H1 (cell line): ENCODE measurements at places on chromosomes 5 and 9.

DNA sequence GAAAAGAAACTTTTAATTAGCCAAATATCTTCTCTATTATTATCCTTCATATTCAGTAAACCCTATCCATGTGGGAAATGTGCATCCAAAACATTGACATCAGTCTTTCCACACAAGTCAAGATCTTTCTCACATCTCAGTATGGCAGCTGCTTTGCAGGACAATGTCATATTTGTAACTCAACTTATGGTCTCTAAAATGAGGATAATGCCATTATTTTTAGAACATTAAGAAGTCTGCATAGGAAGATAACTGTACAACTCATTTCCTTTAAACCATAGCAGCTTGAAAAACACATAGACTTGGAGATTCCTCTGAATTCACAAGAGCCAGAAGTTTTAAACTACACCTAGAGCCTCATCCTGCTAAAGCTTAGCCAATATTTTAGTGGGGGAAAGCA, 43.7 kb downstream of the MCTP1 start:
- DNase-seq = no peak

DNA sequence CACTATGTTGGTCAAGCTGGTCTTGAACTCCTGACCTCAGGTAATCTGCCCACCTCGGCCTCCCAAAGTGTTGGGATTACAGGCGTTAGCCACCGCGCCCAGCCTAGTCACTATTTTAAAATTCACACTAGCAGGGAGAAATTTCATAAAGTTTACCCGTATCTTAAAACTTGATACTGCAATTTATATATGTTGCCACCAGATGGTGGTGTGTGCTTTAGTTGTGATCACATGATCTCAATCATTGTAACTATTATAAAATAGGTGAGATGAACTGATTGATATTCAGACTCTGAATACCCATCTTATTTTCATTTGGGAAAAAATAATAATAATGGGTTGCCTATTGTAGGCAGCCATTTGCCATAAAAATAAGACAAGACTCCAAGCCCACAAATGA, 1330.4 kb upstream of the WWC1 start:
- no peak for DNase-seq

GRCh38 chr5:86376214-86376613, 241.5 kb upstream of the COX7C start:
- no peak for DNase-seq

GRCh38 chr9:131880833-131881583, 141.1 kb upstream of the RAPGEF1 start:
- no peak for DNase-seq

GRCh38 chr5:136506131-136506530, 140.8 kb upstream of the TRPC7 start:
- DNase-seq = no peak

GRCh38 chr5:149310947-149311658, 34.2 kb upstream of the GRPEL2 start:
- DNase-seq = no peak

DNA sequence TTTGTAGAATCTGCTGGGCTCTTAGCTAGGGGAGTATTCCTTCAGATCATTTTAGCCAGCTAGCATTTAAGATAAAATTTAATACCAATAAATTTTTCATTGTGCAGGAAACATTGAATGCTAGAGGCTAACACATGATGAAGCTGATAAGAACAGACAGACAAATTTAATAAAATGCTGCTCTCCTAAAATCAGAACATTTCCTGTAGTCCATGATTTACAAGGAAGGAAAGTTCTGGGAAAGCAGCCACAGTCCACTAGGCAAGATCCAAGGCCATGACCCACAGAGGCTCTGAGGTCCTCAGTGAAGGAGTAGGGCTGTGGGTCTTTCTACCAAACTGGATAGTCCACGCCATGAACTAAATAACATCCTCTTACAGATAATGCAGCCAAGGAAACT, 253.0 kb downstream of the ICE1 start:
- no peak for DNase-seq

DNA sequence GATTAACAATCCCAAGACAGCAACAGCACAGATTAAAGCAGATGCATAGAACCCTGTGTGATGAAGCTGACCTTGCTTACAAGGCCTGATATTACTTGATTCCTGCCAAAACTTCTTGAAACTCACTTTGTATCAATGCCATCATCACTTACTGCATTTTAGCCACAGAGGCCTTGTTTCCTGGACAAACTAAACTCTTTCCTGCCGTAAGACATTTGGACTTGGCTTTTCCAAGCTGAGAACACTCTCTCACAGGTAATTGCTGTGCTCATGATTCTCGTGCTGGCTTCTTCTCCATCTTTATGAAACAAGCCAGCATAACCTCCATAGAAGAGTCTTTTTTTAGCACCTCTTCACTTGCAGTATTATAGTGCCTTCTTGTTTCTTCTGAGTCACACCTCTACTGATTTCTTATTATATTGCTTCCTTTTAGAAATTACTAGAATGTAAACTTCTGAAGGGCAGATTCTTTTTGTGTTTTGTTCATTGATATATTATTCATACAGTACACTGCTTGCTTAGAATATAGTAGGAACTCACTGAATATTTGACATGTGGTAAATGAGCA, 456.5 kb upstream of the ZNF608 start:
- no peak for DNase-seq

GRCh38 chr9:120183615-120184014, 396.4 kb downstream of the CDK5RAP2 start:
- no peak for DNase-seq

DNA sequence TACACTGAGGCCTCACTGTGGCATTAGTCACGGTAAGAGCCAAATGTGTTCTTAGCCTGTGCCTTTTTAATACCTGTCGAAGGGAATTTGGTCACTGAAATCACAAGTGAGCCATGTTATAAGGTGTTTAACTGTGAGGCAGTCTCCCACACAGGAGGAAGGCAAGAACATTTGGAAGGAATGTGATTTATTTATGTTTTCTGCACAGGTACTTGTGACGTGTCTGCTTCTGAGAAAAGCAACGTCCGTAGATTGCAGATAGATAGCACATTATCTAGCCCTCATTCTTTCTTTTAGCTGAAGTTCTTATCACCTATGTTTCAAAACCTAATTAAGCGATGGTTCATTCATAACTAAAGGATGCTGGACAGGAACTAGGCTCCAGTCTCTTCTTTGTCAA, 19.0 kb upstream of the SMARCA2 start:
- no peak for DNase-seq

DNA sequence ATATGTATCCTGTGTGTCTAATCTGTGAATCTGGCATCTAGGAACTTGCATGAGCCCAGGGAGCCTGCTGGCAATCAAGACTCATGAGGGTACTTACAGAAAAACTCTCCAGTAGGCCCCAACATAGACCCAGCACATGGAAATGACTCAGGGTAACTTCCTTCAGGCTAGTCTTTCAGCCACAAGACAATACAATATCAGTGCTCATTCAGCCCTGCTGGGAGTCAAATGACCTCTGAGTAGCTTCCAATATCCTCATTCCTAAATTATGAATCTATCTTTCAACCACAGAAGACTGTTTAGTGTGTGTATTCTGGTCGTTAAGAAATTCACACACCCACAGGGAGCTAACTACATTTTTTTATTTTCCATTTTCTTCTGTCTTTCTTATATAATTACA, 1273.0 kb downstream of the EFNA5 start:
- DNase-seq = no peak

DNA sequence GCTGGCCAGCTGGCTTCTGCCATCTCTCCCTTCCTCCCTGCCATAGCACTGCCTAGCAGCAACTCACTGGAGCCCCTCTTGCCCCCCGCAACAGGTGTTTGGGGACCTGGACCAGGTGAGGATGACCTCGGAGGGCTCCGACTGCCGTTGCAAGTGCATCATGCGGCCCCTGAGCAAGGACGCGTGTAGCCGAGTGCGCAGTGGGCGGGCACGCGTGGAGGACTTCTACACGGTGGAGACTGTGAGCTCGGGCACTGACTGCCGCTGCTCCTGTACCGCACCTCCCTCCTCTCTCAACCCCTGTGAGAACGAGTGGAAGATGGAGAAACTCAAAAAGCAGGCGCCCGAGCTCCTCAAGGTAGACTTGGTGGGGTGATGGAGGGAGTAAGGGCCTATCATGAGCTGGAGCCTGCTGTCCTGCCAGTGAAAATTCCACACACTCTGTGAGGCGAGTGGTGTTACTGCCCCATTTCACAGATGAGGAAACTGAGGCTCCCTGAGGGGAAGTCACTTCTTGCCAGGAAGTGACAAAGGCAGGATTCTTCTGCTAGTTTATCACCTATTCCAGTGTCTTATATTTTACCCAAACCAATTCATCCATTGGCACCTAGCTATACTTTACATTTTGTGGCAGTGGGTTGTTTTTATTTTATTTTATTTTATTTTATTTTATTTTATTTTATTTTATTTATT, 10.1 kb downstream of the OLFML2A start:
- no peak for DNase-seq

DNA sequence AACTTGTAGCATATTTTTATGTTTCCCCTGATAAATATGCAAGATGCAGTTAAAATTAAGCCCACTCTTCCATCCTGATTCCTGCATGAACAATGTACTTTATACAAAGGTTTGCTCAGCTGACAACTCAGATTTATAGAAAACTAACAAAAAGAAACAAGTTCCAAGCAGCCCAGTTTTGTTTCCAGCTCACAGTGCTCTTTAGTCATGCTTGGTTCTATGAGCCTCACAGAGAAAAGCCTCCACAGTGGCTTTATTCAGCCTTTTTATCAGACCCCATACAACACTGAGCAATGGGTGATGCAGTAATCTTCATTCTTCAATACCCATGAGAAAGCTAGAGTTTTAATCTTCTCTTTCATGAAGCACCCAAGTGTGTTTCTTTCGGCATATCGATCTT, 329.6 kb downstream of the SLCO4C1 start:
- no peak for DNase-seq

DNA sequence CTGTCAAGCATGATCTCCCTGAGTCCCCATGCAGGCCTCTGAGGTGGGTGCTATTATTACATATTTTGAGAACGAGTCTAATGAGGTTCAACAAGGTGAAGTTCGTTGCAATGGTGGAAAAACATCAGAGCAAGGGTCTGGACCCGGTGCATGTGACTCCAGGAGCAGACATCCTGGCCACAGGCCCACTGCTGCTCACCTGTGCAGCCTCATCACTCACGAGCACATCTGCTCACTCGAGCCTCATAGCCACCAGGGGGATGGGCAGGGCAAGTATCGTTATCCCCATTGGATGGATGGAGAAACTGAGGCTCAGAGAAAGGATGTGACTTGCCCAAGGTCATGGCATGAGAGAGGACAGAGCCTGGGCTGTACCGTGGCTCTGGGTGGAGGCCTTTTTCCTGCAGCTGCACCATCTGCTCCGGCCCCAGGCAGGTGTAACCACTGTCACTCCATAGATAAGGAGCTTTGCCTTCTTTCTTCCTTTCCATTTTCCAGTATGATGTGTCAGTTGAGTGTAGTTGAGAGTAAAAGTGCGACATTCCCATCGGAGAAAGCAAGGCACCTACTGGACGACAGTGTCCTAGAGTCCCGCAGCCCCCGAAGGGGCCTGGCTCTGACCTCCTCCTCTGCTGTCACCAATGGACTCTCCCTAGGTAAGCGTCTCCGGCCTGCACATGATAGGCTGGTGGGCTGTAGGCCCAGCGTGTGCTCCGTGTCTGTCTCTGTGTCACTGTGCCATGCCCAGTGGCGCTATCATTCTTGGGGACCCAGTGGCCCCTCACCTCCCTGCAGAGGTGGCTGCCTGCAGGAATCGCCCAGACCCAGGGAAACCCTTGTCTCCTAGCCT, 68.4 kb upstream of the GARNL3 start:
- DNase-seq = no peak

- no peak for DNase-seq
These were observed 128.5 kb upstream of the STC2 start for GRCh38 chr5:173456751-173457171.

GRCh38 chr9:22102146-22103053, 93.3 kb upstream of the CDKN2B start:
- no peak for DNase-seq

DNA sequence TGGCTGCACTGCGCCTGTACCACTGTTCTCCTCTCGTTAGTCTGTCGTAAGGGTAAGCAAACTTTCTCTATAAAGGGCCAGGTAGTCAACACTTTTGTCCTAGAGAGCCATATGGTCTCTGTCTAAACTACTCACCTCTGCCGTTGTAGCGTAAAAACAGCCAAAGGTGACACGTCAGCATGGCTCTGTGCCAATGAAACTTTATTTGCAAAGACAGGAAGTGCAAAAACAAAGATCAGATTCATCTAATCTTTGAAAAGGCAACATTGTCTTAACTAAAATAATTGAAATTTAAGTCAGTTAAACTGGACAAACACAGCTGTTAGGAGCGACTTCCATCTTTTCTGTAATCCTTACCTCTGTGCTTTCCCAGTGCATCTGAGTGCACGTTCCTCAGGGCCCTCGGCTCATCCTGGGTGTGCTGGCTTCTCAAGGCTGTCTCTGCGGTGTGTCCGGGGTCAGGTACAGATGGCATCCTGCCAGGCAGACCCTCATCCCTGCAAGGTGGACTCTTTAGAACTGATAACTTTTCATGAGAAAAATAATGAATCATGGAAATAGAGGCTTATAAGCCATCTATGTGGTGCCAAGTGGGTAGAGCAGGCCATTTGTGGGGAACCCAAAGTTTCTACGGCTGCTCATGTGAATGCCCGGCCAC, 35.2 kb upstream of the IRX4 start:
- no peak for DNase-seq

GRCh38 chr5:5558102-5558501, 135.6 kb downstream of the ICE1 start:
- no peak for DNase-seq

- no peak for DNase-seq
These were observed 16.3 kb upstream of the MROH2B start for GRCh38 chr5:41087461-41087860.

DNA sequence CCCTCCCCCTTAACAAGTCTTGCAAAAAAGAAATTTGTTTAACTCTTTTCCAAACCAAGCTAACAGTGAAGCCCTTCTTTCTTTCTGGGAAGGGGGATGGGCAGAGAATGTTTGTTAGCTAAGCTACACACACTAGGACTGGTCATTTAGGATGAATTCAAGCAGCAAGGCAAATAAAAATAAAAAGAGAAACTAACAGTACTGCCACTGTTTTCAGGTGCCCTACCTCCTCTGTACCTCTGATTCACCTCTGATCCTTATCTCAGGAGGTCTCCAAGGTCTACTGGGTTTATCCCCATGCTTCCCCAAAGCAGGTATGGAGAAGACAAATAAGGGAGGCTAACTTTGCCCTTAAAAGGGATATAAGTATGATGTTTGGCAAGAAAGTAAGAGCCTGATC, 52.9 kb downstream of the ELL2 start:
- DNase-seq = no peak

GRCh38 chr9:110148891-110149290, 59.1 kb downstream of the C9orf152 start:
- no peak for DNase-seq

DNA sequence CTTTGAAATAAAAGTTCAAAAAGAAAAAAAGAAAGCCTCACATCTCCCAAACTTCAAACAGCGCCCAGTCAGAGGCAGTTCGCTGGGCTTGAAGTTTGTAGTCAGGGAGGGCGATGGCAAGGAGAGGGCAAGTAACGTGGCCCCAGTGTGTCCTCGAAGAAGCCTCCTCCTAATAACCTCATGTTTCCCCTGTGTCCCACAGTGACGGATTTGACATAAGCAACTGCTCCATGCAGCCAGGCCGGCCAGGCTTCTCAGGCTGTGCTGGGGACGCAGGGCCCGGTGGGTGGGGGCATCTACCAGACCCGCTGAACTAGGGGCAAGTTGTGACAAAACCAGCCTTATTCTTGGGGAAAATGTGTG, 172.2 kb downstream of the ERCC6L2 start:
- no peak for DNase-seq

GRCh38 chr5:160463740-160464465, 42.2 kb downstream of the PTTG1 start:
- no peak for DNase-seq

GRCh38 chr9:33131790-33132772, 35.1 kb downstream of the B4GALT1 start:
- DNase-seq = no peak
